ENCODE measurements at places on chromosomes 13 and 19.
A peak's percentile ranks its signal among the peaks of the same experiment; 100 is the strongest.

GRCh38 chr13:28651810-28652401 is 7.0 kb upstream of the POMP start:
- no peak for DNase-seq

DNA sequence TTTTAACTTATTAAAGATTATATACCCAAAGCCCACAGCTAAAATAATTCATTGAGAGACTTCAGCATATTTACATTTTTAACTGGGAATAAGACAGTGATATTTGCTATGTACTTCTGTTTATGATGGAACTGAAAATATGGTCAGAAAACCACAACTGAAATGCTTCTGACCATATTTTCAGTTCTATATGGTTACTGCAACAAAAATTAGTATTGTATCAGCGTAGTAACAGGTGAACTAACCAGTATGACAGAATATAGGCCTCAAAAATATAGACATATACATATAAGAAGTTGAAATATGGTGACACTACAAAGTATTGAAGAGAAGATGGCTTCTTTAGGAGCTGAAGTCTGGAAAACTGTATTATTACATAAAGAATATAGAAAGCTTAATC is 857.4 kb downstream of the OLFM4 start:
- no peak for DNase-seq

GRCh38 chr13:88585861-88586260 is 914.7 kb downstream of the SLITRK5 start:
- DNase-seq: no peak

DNA sequence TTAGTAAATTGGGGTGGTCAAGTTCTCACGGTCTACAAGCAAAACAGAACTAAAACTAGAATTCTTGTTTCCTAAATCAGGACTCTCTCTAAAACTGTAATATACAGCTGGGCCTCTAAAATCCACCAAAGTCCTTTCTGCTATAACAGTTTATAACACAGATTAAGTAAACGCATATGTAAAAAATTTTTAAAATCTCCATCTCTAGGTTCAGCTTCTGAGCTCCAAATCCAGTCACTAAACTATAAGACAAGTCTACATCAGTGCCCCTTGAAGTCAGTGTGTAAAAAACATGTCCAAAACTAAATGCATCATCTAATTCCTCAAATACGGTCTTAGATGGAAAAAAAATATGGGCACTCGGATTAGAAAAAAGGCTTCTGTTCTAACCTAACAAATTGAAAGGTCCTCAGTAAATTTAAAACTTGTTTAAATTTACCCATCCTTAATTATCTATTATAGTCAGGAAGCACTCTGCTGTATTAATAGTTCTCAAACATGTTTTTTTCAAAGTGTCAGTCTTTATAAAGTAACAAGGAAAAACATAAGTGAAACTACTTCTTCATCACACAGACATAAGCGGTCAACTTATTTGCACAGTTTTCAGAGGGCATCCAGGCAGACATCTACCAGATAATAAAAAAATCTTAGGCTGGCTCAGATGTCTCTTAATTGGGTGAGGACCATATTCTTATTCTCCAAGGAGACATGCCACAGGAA is 33.6 kb downstream of the ELF1 start:
- no peak for DNase-seq

DNA sequence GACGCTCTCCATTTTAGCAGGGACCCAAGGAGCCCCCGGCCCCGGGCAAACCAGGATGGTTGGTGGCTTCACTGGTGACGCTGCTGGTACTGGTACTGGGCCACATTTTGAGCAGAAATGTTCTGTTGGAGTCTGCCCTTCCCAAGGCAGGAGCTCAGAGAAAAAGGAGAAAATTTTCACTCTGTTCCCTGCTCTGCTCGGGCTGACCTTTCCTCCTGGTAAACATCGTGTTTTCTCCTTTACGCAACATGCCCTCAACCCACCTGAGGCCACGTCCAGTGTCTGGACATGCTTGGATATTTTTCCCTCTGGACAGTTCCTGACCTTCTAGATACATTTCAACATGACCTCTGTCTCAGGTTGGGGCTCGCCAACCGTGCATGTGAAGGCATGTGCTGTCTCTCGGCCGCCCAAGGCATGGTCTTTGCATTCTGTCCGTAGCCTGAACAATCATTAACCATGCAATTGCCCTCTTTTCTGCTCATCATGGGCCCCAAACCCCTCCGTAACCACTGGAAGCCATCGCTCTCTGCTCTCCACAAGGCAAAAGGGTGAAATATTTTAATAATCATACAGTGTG is 115.2 kb upstream of the PEG3 start:
- no peak for DNase-seq

- DNase-seq: no peak
These were observed 11.4 kb upstream of the KRTDAP start for GRCh38 chr19:35501684-35502083.

GRCh38 chr19:48396016-48396823 is 2.8 kb downstream of the GRIN2D start:
- DNase-seq: no peak

GRCh38 chr13:108961542-108962125 is 332.2 kb downstream of the MYO16 start:
- DNase-seq: peak; percentile 85

- no peak for DNase-seq
These were observed 5.2 kb upstream of the ZNF579 start for GRCh38 chr19:55585658-55586339.

- DNase-seq: no peak
These were observed 77.3 kb upstream of the SLAIN1 start for GRCh38 chr13:77620138-77620537.

DNA sequence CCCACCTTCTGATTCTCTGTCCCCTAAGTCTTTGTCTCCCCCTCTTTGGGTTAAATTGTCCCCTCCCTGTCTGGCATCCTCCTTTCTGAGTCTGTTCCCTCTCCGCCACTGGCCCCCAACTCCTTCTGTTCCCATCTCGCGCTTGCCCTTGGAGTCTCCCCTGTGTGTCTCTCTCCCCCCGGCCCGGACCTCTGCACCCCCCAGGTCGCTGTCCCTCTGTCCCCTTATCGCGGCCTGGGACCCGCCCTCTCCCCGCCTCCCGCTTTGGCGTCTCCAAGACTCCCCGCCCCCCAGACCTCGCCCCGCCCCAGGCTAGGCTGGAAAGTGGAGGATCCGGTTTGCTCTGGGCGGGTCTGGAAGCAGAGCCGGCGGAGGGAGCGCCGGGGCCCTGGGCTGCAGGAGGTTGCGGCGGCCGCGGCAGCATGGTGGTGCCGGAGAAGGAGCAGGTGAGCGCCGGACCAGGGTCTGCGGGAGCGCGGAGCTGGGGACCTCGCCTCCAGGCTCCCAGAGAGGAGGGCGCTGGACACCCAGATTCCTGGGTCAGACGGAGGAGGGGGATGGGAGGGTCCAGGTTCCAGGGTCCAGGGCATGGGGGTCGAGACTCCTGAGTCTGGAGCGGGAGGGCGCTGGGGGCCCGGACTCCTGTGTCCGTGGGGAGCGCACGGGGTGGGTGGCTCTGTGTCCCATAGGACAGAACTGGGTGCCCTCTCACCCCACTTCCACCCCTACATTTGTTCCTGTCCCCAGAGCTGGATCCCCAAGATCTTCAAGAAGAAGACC is at the start of gene TRPM4:
Gene TRPM4, plus strand, starts transcription at position 348 of the 780 bp plus-strand sequence. Its CDS starts 75 bp downstream, at position 423.
- DNase-seq: no peak

DNA sequence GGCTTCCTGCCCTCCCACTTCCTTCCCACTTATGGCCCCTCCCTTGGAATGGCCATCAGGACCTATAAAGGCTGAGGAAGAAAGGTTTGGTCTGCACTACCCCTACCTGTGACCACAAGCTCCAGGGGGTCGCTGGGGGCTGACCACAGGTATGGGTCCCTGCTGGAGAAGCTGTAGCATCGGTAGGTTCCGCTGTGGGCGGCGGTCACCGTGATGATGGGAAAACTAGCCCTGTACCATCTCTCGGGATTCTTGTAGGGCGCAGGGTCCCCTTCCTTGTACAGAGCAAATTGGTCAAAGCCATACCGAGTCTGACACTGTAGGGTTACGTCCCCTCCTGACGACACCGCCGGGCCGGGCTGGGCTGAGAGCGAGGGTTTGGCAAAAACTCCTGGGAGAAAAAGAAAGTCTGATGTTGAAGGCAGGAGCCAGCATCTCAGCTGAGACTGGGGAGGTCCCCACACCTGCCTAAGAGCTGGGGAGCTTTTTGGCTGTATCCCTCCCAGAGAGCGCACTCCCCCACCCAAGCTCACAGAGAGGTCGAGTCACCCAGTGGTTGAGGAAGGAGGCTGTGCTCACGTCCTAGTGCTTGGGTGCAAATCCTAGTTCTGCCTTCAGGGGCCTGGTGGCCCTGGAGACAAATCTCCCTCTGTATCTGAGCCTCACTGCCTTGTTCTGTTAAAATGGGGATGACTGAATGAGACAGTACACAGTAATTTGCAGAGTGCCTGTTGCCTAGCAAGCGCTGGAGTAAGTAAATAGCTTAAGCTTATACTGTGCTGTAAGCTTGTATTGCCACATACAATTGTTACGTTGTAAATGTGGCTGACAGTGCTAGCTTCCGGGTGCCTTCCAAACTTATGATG is 10.4 kb downstream of the GP6 start:
- DNase-seq: peak; percentile 48

- peak; percentile 35 for DNase-seq
These were observed 72.3 kb upstream of the POMP start for GRCh38 chr13:28586439-28587173.

GRCh38 chr13:46831588-46832194 is 34.7 kb upstream of the ESD start:
- peak; percentile 56 for DNase-seq

- DNase-seq: no peak
These were observed 74.7 kb downstream of the MZT1 start for GRCh38 chr13:72652681-72653080.

- no peak for DNase-seq
These were observed 32.9 kb upstream of the GTF3A start for GRCh38 chr13:27391471-27391870.

- no peak for DNase-seq
These were observed 67.8 kb upstream of the SERTM1 start for GRCh38 chr13:36606060-36606459.
